Stimulated activated CD4-positive, alpha-beta T cell treated with anti-CD3 and anti-CD28 coated beads, Interleukin-1b, Interleukin-23, amount 100 ng/mL, for 24 hours (primary cell): ENCODE measurements at places on chromosomes 2 and 18.

GRCh38 chr2:150153646-150154307 lies 333.7 kb downstream of the RND3 start:
- DNase-seq: no peak

GRCh38 chr2:174312581-174313234 lies 22.0 kb upstream of the SP9 start:
- no peak for DNase-seq

DNA sequence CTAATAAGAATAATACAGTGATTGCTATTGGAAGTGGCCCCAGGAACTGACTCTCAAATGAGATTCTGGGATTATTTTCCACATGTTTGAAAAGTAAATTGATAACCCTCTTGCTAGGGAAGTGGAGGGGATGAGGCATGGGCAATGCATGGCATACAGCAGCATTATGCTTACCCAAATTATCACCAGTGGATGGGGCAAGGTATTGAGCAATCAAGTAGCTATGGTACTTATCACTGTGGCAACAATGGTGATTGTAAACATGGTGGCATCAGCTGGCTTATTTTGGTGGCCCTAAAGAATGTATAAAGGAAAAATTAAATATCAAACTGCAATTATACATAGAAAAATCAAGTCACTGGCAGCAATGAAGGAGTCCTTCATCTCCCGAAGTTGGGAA lies 155.1 kb downstream of the FIGN start:
- DNase-seq: no peak

- no peak for DNase-seq
Measured at GRCh38 chr2:165667375-165667774, 126.7 kb downstream of the GALNT3 start.
